MG63 (cell line): ENCODE measurements at places on chromosomes 13 and 19. TPM values are rescaled to one million over a fixed set of nuclear protein-coding genes. Genes with fewer than 3 reads are reported as not detected.

Gene FBXW9
- total RNA-seq = 31.3 and 46.1 TPM in 2 replicates

Gene RPL21
- 1,701 and 2,215 TPM in 2 replicates for total RNA-seq

Gene SHISA7
- total RNA-seq = not detected in 2 replicates

- no peak for DNase-seq
These were observed 2.3 kb downstream of the TRAPPC6A start for GRCh38 chr19:45175515-45176345.

GRCh38 chr19:38769635-38770211 is 3.6 kb downstream of the LGALS7 start:
- peak; percentile 71 for DNase-seq

GRCh38 chr19:46494146-46494940 is 1.3 kb downstream of the PNMA8B start:
- DNase-seq = no peak

DNA sequence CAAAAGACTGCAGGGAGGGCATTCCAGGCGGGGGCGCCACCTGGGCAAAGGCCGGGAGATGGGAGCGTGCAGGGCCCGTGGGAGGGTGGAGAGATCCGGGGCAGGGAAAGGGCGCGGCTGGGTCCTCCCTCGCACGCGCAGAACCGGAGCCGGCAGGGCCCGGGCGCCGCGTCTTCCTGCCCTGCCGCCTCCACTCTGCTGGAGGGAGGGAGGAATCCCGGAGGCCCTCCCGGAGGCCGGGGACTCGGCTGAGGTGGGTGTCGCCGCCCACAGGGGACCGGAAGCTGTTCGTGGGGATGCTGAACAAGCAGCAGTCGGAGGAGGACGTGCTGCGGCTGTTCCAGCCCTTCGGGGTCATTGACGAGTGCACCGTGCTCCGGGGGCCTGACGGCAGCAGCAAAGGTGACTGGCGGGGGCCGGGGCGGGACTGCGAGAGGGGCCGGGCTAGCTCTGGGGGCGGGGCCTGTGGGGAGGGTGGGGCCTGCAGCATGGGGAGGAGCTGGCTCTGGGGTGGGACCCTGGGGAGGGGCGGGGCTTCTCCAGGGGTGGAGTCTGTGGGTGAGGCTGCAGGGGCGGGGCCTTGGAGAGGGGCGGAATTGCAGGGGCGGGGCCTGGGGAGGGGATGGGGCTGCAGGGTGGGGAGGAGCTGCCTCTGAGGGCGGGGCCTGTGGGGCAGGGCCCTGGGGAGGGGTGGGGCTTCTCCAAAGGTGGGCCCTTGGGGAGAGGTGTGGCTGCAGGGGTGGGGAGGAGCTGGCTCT is 51.3 kb downstream of the CELF5 start:
- DNase-seq = peak; percentile 78
